ENCODE measurements at places on chromosomes 6 and 20. TPM values are rescaled to one million over a fixed set of nuclear protein-coding genes. Genes with fewer than 3 reads are reported as not detected.

- DNase-seq = no peak
Measured at GRCh38 chr6:136783495-136784270, 8.6 kb downstream of the MAP3K5 start.

DNA sequence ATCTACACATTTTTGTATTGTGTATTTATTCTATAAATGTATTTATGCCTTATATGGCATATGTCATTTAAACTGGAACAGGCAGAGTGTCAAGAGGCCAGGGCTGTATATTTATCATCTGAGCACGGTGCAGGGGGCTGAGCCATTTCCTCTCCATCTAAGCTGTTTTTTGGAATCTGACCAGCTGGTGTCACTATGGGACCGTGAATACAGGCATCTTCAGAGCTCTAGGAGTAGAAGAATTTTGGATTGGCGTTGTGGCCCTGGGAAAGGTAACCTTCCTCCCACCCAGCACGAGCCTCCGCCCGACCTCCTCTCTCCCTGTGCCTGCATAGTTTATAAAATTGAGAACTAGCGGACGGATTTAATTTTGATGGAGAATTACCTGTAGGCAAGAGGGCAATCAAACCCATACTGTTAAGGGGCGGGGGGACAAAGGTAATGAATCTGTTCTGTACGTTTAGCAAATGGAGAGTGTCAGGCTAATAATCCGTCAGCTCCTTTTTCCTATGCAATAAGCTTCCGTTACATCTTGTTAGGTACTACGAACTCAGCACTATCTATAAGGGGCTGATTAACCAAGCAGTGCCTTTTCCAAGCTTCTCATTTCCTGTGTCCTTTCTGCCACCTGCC, 29.0 kb upstream of the EEF1E1 start:
- peak; percentile 79 for DNase-seq

DNA sequence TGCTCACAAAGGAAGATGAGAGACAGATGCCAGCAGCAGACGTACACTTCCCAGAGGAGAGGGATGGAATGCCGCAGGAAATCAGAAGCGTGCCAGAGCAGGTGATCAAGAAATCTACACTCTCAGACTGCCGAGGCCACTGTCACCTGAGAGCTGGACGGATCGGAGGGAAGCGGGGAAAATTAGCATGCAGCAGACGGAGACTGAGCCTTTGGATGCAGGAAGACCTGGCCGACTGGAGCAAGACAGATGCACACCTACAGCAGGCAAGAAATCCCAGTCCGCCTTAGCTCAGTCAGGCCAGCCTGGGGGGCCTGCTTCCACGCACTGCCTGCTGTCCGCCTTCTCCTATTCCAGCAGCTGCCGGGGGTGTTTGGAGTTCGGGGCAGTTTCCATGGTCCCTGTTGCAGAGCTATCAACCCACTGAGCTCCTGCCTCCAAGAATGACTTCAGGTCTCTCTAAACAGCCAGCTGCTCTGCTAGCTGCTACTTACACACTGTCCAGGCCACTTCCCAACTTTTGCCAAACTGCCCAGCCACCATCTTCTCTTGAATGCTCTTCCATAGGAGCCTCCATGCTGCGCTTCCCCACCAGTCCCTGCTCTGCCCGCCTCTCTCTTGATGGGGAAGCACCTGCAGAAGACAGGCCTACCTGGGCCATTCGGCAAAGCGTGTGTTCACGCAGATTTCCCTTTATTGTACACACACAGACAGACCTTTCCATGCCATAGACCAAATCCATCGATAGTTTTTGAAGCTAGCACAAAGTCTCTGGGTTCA, 368.5 kb downstream of the ZFAND3 start:
- no peak for DNase-seq

The SDCBP2 gene
- total RNA-seq = 320 TPM

The HLA-A gene
- total RNA-seq = 833 TPM

The C6orf141 gene
- 4.1 TPM for total RNA-seq

DNA sequence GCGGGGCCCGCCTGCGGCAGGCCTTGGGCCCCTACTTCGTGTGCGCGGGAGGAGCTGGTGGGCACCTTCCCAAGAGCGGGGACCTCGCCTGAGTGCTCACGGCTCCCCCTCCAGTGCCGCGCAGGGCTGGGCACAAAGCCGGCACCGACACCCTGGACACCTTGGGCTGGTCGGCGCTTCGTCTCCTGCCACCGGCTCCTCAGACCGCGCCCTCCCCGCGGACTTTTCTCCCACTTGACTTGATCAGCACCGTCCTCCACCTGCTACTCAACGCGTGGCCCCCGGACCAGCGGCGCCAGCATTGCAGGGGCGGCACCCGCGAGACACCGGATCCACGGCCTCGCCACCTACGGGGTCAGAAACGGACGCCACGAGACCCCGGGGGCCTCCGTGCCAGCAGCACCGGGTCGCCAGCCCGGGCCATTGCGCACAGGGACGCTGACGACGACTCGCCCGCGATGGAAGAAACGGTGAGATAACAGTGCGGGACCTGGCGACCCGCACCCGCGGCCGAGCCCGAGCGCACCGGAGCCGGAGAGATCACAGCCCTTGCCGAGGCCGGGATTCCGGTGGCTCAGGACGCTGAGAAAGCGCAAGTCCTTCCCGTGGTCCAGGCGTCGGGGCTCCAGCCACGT, 154.2 kb downstream of the DLL1 start:
- no peak for DNase-seq

The PI16 gene
- total RNA-seq = 3.9 TPM

DNA sequence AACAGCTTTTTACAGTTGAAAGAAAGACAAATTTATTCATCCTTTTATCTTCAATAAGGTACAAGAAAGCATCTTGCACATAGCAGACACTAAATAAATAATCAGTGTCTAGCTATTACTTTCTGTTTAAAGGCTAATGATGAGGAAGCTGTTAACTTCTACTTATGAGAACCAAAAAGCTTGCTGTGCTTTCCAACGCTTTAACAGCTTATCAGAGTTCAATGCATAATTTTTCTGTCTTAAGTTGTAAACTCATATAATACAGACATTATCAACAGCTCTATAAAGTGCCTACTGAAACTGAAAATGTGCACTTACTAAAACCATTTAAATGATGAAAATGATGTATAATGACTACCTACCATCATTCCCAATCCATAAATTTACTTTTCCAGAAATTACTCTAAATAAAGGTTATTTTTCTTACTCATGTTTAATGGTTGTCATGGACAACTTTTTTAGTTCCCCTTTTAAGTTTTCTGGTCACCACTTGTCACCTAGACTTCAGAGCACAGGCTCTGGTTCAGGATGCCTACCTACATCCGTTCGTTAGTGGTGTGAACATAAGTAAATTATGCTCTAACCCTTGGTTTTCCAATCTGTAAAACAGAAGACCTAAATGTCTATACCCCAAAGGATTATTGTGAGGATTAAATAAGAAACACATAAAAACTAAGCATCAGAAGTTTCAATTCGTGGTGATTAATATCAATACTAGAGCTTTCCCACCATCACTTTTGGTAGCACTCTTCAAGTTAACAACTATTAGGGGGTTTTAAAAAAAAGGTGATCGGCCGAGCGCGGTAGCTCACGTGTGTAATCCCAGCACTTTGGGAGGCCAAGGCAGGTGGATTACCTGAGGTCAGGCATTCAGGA, 8.0 kb downstream of the PNISR start:
- no peak for DNase-seq

DNA sequence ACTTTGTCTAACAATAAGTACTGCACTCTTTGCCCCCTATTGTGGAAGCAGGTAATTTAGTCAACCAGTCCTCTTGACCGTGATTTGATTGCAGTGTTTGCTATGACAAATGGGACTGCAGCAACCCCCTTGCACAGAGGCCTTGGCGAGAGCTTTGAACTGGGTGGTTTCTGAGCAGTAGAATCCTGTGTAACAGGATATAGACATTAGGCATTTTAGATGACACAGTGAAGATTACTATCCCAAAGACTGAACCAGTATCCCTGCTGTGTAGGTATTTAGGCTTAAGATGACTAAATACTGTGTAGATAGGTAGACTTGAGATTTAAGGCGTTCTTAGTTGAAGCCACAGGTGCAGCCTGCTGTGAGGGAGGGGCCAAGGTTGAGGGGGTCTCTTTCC, 9.9 kb downstream of the DNMT3B start:
- no peak for DNase-seq

GRCh38 chr6:133016631-133017030, 202.3 kb downstream of the RPS12 start:
- no peak for DNase-seq

DNA sequence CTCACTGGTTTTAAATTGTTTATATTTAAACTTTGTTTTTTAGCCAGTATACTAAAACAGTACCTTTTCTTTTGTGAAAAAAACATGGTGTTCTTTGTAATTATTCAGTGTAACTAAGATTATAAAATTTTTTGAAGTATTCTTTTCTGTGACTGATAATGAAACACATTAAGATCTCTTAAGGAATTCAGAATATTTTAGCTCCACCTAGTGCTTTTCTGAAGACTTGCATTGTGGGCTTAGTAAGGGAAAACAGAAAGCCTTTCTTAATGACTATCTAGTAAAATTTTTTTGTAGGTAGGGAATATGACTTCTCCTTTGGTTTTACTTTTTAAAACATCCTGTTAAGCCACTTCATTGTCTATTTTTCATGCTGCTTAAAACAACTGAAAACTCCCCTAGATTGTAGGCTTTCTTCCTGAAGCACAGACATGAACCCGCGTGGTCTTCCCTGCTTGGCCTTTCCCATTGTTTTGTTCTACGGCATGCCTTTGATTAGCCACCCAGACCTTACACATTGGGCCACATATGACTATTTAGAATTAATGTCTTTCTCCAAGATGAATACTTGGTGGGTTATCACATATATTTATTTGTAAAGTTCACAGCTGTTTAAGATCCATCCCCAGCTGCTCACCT, 72.1 kb downstream of the AFDN start:
- no peak for DNase-seq

DNA sequence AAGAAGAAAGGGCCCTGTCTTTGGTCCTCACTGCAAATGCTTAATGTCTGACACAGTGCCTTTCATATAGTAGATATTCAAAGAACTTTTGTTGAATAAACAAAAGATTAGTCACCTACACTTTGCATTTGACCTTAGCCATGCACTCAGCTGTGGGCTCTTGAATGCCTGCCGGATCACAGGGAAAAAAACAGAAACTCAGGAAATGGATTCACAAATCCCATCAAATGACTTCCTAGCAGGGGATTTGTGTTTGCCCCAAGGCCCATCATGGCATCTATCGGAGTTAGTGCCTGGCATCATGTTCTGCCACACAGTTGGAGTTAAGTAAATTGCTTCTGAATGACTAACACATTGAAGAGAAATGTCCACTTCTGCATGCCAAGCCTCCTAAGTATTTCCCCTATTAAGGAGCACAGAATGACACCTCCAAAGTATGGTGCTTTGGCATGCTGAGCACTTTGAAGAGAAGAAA, 72.3 kb upstream of the DST start:
- no peak for DNase-seq

GRCh38 chr6:33768644-33769120, 20.2 kb downstream of the LEMD2 start:
- DNase-seq = peak; percentile 91

DNA sequence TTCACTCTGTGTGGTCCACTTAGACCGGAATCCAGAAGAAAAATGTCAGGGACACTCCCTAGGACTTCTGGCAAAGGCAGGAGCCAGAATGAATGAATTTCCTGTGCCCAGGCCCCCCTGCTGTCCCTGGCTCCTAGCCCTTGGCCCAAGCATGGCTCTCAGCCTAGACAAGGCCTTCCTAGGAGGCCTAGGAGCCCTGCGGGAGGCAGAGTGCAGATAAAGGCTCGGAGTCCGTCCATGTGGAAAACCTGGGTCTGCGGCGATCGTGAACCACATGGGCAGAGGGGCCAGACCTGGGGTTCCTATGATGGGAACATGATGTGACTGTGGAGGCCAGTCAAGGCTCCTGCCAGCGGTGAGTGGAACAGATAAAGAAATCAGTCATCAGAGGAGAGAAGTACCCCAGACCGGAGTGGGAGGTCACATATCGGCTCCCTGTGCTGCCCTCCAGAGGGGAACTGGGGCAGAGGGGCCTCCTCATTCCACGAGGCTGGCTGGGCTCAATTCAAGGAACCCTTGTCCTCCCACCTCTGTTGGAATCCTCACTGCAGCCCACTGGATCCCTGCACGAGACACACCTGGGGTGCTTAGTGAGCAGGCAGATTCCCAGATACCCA, 5.9 kb upstream of the VSTM2L start:
- no peak for DNase-seq

The ENPP4 gene
- 24.2 TPM for total RNA-seq

DNA sequence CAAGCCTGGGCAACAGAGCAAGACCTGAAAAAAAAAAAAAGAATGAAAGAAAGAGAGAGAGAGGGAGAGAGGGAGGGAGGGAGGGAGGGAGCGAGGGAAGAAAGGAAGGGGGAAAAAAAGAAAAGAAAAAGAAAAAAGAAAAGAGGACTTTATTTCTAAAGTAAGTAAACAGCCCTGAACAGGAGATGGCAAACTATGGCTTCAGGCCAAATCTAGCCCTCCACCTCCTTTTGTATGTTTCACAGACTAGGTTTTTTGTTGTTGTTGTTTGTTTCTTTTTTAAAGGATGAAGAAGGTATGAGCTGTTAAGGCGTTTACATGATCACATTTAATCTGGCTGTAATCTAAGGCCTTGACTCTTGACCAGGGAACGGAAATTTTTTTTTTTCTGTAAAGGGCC, 711.1 kb upstream of the NRSN1 start:
- DNase-seq = no peak

DNA sequence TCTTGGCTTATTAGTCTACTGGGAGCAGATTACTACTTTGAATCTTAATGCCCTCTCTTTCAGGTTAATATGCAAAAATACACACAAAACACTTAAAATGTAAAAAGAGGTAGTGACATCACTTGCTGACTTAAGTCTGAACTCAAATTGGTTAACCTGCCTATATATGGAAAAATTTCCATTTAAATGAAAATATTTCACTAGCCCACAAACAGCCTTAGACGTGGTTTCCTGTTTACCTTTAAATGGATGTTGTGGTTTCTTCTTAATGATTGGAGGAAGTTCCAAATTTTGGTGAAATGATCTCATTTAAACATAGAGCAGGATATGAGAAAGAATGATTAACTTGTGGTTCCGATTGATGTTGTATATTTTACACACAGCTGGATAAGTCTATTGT, 553.7 kb downstream of the CD109 start:
- no peak for DNase-seq

The ANKRD66 gene
- total RNA-seq = not detected

The RAMACL gene
- 1.7 TPM for total RNA-seq

DNA sequence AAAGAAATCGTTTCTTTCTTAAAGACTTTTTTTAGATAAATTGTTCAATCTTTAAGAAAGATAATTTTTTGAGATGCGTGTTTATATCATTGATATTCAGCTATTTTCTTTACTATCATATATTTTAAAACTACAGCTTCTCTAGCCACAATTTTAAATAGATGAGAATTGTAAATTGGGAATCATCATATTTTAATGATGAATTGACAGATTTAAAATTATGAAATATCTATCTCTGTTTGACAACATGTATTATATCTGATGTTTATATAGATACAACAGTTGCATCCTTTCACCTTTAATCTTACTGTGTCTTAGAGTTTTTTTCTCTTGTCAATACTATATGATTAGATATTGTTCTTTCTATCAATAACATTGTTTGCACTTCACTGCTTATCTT, 762.3 kb upstream of the GJE1 start:
- DNase-seq = no peak

The CCN2 gene
- total RNA-seq = 39.7 TPM

- no peak for DNase-seq
Measured at GRCh38 chr20:50618537-50618936, 72.8 kb downstream of the RIPOR3 start.

The BTN3A1 gene
- 45.8 TPM for total RNA-seq

All from mucosa of descending colon (tissue), 3 donors.